Stimulated activated CD8-positive, alpha-beta memory T cell treated with anti-CD3 and anti-CD28 coated beads, Interleukin-15, amount 100 ng/mL, for 1 hour (primary cell): ENCODE measurements at places on chromosomes 16 and 17.

- no peak for DNase-seq
These were observed 91.4 kb downstream of the SYCE1L start for GRCh38 chr16:77290451-77291115.

DNA sequence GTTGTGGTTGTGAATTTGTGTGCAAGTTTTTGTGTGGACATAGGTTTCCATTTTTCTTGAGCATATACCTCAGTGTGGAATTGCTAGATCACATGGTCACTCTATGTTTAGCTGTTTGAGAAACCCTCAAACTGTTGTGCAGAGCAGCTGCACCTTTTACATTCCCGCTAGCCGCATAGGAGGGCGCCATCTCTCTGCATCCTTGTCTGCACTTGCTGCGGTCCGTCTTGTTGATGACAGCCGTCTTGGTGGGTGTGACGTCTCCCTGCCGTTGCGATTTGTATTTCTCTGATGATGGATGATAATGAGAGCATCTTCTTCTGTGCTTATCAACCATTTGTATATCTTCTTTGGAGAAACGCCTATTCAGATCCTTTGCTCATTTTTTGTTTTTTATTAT lies 25.1 kb upstream of the IL17C start:
- DNase-seq, result no peak

DNA sequence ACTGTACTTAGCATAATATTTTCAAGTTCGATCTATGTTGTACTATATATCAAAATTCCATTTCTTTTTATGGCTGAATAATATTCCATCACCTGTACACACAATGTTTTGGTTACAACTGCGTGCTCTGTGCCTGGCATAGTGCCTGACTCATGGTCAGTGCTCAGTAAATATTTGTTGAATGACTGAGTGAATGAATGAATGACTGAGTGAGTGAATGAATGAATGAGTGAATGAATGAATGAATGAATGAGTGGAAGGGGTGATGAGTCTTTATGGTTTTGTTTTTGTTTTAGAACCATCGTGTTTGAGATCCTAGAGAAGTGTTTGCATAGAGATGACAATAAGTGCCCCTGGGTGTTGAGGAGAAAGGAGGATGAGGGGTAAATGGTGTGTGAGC lies 155.3 kb downstream of the MRM1 start:
- DNase-seq, result no peak

- no peak for DNase-seq
These were observed 15.8 kb downstream of the ANKFY1 start for GRCh38 chr17:4247971-4248388.
